GOT3 (cell line): ENCODE measurements at places on chromosomes 16 and 17.

DNA sequence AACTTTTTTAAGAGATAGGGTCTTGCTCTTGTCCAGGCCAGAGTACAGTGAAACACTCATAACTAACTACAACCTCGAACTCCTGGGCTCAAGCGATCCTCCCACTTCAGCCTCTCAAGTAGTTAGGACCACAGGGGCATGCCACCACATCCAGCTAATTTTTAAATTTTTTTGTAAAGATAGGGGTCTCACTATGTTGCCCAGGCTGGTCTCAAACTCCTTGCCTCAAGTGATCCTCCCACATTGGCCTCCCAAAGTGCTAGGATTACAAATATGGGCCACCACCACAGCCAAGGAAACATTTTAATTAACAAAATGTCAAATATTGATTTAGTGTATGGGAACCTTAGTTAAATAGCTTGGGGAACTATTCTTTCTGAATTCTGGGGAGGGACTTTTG lies 2.8 kb upstream of the DYNC1LI2 start:
- DNase-seq, result no peak

- DNase-seq, result no peak
Observed at GRCh38 chr17:74760404-74761105, 12.1 kb downstream of the NHERF1 start.

DNA sequence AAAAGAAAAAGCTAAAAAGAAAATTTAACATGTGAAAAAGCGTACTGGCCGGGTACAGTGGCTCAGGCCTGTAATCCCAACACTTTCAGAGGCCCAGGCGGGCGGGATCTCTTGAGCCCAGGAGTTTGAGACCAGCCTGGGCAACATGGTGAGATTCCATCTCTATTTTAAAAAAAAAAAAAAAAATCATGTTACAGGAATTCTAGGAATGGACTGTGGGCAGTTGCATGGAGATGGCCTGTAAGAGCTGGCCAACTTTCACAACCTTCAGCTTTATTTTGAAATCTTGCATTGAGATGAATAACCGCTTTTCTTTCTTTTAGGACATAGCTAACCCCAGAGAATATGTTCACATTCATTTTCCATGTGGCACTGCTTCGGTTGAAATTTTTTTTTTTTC lies 8.2 kb upstream of the CIAO3 start:
- no peak for DNase-seq

- DNase-seq, result no peak
Observed at GRCh38 chr16:78065319-78065718, 34.1 kb upstream of the WWOX start.

DNA sequence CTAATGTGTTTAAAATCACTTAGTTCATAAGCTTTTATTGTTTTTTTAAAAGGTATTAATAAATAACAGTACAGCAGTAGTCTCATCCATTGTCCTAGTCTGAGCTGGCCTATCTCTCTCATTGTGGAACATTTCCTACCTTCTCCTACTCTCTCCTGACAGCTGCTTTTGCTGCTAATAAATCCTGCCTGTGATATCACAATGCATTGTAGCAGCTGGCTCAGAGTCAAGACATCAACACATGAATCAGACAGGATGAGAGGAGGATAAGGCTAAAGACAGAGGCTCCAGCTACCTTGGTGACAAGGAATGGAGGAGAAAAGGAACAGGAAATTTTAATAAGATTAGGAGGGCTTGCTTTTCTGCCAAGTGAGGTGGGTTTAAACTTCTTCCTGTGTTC lies 626.1 kb downstream of the HS3ST4 start:
- no peak for DNase-seq

GRCh38 chr17:32936894-32937500 lies 9.0 kb downstream of the TMEM98 start:
- DNase-seq, result no peak

DNA sequence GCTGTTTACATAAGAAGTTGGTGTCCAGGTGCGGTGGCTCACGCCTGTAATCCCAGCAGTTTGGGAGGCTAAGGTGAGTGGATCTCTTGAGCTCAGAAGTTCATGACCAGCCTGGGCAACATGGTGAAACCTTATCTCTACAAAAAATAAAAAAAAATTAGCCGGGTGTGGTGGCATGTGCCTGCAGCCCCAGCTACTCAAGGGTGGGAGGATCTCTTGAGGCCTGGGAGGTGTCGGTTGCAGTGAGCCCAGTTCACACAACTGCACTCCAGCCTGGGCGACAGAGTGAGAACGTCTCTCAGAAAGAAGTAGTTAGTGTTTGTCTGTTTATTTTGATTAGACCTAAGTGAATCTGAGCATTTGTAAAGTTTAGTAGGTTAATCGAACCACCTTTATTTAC lies 12.8 kb downstream of the DDX19A start:
- no peak for DNase-seq

GRCh38 chr16:57409870-57410587 lies 5.5 kb downstream of the CCL17 start:
- no peak for DNase-seq

DNA sequence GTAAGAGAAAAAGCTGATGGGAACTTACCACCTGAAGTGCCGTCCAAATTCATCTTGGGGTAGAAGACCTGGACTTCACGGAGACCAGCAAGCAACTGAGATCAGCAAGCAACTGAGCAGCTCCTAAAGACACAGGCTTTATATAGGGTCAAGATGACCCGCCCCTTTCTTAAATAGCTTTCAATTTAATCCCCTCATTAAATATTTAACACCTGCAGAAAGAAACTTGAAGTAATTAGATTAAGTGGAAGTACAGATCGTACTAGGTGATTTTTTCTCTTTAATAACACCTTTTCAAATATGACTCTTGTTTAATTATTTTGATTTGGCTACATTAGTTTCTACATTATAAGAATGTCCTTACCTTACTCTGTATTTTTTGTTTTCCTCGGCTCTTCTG lies at the start of gene CPHXL:
Gene CPHXL, minus strand, starts transcription at position 101 of the 400 bp plus-strand sequence. Its CDS starts 48 bp downstream, at position 53.
- no peak for DNase-seq

- no peak for DNase-seq
Observed at GRCh38 chr17:83175119-83175821, 95.9 kb downstream of the METRNL start.

- DNase-seq, result no peak
Observed at GRCh38 chr16:71500964-71501363, 11.8 kb upstream of the ZNF19 start.

DNA sequence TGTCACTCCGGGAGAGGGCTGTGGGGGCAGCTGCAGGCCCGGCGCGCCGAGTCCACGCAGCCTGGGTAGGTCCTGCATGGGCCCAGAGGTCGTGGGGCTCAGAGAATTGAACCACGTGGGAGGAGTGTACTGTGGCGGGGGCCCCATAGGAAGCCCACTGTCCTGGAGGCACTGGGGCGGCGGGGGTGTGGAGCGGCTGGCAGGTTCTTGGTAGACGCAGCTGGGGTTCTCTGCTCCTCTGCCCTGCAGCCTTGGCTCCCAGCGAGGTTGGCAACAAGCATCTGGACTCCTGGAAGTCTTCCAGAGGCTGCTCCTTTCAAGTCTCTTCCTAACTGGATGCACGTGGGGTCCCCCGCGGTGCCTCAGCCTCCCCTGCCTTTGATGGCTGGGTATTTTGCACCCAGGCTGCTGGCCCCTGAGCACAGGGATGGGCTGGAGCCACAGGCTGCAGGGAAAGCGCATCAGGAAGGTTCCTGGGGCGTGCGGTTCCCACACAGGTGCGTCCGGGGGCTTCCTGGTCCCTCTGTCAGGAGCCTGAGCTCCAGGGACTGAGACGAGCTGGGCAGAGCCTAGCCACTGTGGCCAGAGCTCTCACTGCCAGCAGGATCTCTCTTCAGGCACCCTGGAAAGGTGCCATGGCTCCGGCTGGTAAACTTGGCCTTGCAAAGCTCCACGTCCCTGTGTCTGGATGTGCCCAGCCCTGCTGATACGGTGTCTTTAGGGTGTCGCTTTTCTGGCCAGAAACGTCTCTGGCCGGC lies 9.3 kb downstream of the KCTD5 start:
- DNase-seq, result no peak

GRCh38 chr16:47079860-47080259 lies 63.9 kb downstream of the NETO2 start:
- DNase-seq, result no peak

- DNase-seq, result no peak
Observed at GRCh38 chr16:25633549-25633948, 58.2 kb upstream of the HS3ST4 start.

DNA sequence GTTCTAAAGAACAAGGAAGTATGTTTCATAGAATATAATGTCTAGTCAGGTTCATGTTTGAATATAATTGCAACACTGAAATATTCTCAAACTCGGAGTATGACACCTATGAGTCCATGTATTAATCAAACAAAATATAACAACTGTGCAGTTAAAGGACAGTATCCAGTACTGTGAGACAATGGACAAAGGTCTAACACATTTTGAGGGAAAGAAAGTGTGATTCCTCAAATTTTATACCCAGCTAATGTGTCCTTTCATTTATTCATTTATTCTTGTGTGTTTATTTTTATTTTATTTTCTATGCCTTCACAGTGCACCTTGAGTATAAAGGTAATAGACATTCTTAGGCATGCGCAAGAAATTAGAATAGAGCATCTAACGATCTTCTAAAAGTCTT lies 401.0 kb upstream of the ZFHX3 start:
- DNase-seq, result no peak

DNA sequence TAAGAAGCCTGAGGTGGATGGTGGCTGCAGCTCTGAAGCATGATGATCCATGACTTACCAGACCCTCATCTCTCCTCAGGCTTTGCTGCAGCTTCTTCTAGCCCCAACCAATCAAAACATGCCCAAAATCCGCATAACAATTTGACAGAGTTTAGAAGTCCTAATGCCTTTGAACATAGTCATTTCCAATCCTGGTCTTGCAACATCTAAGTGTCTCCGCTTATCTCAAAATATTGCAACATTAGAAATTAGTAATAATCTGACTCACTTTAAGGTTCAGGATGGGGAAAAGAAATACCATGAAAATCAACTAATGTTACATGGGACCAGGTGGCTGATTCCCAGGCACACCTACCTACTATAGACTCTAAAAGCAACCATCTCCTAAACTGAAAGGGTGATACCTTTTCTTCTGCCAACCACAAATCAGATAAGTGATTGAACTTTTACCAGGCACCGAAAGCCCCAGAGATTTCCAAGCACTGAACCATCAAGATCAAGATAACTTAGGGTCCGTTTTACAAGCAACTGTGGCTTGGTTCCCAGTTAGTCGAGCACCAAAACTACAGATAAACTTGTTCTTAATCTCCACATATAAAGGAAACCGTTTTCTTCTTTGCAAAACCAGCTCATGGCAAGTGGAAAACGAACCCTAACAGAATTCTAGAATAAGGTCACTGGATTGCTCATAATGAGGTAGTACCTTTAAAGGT lies 14.0 kb downstream of the ERN1 start:
- DNase-seq, result no peak

DNA sequence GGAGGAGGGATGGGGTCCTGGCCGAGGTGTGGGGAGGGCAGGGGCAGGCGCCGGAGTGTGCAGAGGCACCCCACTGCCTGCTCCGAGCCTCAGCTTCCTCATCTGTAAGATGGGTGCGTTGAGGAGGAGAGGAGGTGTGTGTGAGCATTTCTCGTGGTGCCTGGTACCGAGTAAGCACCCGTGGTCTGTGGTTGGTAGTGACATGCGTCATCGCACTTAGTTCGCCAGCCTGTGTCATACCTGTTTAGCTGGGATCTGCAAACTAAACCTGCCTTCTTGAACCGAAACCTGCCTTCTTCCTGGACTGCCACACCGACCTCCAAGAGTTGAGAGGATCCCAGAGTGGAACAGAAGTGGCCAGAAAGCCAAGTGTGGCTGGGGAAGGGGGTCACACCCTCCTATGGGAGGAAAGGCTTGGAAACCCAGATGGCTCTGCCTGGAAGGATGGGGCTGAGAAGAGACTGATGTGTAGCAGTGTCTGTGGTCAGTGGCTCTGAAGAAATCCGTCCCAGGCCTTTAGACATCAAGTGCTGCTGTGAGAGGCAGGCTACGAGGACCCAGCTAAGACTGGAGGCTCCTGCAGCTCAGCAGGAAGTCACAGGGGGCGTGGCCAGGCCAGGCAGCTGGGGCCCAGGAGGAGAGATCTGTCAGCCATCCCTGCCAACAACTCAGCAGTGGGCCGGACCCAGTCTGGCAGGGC lies 162.6 kb upstream of the PLCG2 start:
- no peak for DNase-seq

DNA sequence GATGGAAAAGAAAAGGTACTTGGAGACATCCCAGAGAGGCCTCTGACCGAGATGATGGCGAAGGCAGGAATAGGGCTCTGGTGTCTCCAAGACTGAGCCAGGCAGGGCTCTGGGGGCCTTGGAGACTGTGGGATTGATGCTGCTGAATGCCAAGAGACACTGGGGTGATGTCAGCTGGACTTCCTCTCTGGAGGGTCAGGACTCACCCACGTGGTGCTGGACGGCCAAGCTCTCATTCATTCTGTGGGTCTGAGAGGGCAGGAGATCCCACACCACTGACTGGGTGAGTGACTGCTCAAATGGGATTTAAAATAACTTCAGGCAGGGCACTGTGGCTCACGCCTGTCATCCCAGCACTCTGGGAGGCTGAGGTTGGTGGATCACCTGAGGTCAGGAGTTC lies 64.8 kb downstream of the NT5M start:
- DNase-seq, result no peak

DNA sequence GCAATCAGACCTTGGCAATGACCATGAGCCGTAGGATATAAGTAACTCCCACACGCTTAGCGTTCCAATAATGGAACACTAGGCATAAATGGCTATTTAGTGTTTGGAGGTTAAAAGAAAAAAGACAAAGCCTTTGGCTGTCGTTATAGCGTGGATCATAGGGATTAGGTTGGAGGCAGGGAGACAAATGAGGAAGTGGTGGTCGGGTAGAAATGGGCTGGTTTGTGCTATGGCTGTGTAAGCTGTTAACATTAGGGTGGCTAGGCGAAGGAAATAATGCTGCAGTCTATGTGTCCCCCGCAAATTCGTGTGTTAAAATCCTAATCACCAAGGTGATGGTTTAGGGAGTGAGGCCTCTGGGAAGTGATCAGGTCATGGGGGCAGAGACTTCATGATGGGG lies 120.4 kb upstream of the IRX6 start:
- DNase-seq, result no peak

DNA sequence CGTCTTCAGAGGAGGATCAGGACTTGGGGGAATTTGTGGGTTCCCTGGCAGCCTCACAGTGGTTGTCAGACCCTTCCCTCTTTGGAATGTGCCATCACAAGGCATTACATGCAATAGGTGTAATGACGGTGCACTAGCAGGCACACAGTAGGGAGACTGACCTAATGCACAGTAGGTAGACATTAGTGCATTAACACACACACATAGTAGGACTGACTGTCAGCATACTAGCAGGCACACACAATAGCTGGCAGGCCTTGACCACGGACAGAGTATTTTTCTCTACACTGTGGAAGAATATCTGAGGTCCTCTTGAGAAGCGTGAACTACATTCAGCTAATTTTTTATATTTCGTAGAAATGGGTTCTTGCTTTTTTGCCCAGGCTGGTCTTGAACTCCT lies 10.9 kb upstream of the UBALD2 start:
- no peak for DNase-seq

- peak; percentile 64 for DNase-seq
Observed at GRCh38 chr16:70746708-70747424, 54.1 kb downstream of the VAC14 start.

- no peak for DNase-seq
Observed at GRCh38 chr17:70369391-70369790, 200.1 kb downstream of the KCNJ2 start.

- no peak for DNase-seq
Observed at GRCh38 chr16:29891525-29892457, 7.6 kb downstream of the SEZ6L2 start.
